Activated naive CD8-positive, alpha-beta T cell treated with anti-CD3 and anti-CD28 coated beads for 36 hours (primary cell): ENCODE measurements at places on chromosomes 2 and 18. TPM values are rescaled to one million over a fixed set of nuclear protein-coding genes. Genes with fewer than 3 reads are reported as not detected.

The ARHGAP25 gene
- total RNA-seq = 51.0 TPM

DNA sequence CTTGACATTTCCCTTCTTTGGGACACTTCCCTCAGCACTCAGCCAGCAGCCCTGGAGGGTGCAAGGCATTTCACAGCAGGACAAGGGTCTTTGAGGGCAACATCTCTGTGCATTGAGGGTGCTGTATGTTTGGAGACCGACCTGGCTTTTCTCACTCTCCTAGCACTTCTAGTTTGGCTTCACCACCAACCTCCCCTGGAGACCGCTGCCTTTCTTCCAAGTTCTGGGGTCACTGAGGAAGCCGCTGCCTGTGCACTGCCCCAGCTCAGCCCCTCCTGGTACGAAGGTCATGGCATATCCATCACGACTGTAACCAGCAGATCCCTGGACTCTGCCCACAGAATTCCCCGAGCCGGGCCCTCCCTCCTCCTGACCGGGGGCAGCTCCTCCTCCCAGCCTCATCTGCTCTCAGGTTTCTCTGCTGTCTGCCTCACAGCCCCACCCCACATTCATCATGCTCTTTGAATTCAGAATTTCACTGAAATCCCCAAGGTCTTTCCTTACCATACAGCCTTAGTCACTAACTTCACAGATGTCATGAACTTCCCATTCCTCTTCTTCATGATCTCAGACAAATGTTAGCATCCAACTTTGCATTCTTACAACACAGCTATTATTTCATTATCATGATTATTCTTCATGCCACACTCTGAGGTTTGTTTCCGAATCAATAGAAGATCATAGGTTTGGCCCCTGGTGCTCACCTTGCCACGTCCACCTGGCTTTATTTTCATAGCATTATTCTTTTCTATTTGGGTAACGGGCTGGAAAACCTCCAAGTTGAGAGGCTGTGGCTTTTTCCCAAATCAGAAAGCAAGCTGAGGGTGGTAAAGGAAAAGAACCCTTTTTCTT lies 113.0 kb upstream of the COPS8 start:
- DNase-seq = no peak
- H3K27ac ChIP-seq = no peak overlapping the region
- H3K36me3 ChIP-seq = peaks cover 2% of the 10 kb centered on the region
- peaks cover 22% of the 10 kb centered on the region for H3K4me1 ChIP-seq

DNA sequence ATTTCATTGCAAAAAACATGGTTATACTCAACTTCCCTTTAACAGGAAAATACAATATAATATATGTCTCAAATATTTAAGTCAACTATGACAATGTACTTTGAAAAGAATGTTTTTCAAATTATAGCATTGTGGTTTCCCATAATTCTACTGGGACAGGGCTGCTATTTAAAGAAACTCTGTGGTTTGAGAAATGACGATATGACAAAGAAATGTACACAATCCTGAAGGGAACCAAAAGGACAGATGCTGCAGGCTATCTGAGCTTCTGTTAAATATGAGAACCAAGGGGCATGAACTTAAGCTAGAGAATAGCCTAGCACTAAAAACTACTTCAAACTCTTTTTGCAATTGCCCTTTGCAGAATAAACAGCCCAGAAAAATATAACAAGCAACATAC lies 415.9 kb downstream of the GRB14 start:
- no peaks in the 10 kb centered on the region for H3K27me3 ChIP-seq
- H3K36me3 ChIP-seq = no peaks in the 10 kb centered on the region
- H3K4me3 ChIP-seq = no peak overlapping the region
- H3K27ac ChIP-seq = no peak overlapping the region

GRCh38 chr2:144625626-144626025 lies 105.7 kb upstream of the ZEB2 start:
- H3K4me1 ChIP-seq = peaks cover 3% of the 10 kb centered on the region
- H3K4me3 ChIP-seq = no peak overlapping the region
- no peak overlapping the region for H3K27ac ChIP-seq

DNA sequence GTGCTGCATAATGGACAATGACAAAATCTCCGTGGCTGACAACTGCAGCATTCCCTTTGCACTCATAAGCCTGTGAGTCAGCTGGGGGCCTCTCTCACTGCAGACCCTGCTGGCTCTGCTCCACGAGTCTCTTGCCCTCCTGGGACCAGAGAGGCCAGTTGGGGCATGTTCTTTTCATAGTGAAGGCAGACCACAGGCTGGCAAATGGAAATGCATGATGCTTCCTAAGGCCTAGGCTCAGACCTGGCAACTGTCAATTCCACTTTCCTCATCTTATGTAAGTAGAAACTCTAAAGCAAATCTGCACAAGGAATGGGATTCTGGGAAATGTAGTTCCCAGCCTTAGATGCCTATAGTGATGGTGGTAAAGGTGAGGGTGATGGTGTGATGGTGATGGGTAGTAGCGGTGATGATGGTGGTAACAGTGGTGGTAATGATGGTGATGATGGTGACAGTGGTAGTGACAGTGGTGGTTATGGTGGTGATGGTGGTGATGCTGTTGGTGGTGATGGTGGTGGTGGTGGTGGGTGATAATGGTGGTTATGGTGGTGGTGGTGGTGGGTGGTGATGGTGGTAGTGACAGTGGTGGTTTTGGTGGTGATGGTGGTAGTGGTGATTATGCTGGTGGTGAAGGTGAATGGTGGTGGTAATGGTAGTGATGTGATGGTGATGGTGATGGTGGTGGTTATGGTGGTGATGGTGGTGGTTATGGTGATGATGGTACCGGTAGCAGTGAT lies 185.8 kb upstream of the ARL4C start:
- H3K4me3 ChIP-seq = no peak overlapping the region
- no peaks in the 10 kb centered on the region for H3K36me3 ChIP-seq
- H3K27me3 ChIP-seq = no peaks in the 10 kb centered on the region
- no peaks in the 10 kb centered on the region for H3K4me1 ChIP-seq

- H3K27ac ChIP-seq = no peak overlapping the region
- H3K4me1 ChIP-seq = peaks cover 5% of the 10 kb centered on the region
- H3K36me3 ChIP-seq = no peaks in the 10 kb centered on the region
- peaks cover 12% of the 10 kb centered on the region for H3K27me3 ChIP-seq
- H3K4me3 ChIP-seq = no peak overlapping the region
Measured at GRCh38 chr2:88002359-88002707, 14.0 kb downstream of the RNU2-63P start.
